ENCODE measurements at places on chromosomes 11 and 22.

DNA sequence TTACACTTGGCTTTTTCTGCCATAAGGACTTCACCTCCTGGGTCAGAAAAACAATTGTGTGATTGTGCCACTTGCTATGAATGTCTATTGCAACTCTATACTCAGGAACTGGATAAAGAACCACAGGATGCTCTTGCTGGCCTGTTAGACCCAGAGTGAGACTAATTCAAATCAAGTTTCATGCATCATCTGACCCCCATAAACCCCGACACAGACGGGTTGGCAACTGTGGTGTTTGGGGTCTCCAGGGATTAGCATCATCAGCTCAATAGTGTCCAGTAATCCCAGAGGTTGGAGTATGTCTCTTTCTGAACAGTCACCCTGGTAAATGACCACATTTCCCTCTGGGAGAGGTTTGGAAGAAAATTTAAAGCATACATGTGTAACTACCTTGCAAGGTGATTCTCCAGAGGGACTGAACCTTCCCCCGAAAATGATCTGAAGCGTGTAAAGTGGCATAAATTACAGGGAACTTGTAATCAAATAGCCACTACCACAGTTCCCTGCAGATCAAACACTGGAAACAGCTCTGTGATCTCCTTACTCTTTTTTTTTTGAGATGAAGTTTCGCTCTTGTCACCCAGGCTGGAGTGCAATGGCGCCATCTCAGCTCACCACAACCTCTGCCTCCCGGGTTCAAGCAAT, 1097.6 kb downstream of the TBC1D22A start:
- DNase-seq = no peak

DNA sequence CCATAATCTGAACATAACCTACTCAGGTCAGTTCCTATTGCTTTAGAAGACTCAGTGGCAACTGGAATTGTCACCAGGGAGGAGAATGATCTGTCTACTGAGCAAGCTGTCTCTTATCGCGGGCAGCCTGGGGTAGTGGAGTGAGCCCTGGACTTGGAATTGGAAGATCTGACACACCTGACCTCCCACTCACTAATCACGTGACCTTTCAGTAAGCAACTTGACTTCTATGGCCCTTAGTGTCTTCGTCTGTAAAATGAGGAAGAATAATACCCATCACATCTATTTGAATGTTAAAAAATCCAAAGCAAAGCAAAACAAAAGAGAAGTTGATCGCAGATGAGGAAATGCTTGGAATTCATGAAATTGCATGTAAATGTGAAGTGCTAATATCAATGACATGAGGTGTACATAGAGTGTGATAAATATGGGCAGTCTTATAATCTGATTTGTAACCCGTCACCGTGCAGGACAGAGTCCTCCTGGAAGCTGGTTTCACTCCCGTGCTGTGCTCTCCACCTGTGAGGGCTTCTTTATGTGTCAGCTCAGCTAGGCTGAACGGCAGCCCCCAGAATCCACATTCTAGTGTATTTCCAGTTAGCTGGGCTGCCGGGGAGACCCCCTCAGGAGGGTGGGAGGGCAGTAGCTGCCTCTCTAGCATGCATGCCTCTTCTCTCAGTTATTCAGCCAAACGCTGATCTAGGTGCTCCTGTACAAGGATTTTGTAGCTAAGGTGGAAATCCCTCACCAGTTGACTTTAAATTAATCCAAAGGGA, 482.9 kb downstream of the OPCML start:
- DNase-seq = no peak

GRCh38 chr11:7584910-7585309, 71.1 kb downstream of the PPFIBP2 start:
- DNase-seq = no peak

- peak; percentile 96 for DNase-seq
Observed at GRCh38 chr22:31345331-31346254, 553 bp downstream of the PATZ1 start.

- no peak for DNase-seq
Observed at GRCh38 chr22:39423976-39424375, 24.4 kb downstream of the TAB1 start.

DNA sequence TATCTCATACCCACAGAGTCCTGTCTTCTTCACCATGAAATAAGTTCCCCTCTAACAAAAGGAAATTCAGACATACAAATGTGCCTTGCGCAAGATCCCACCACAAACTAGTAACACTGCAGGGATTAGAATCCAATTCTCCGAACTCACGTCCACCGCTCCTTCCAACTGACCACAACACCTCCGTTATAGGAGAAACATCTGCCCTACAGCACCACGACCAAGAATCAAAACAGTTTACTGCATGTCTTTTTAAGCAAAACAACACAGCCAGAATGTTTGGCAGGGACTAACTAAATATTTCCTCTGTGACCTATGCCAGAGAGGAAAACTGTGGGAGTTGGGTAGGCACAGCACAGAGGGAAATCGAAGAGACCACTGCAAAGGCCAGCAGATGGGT, 72.7 kb upstream of the AKIP1 start:
- no peak for DNase-seq

GRCh38 chr11:104858882-104859775, 39.1 kb downstream of the CASP12 start:
- no peak for DNase-seq

GRCh38 chr22:44256556-44257485, 55.9 kb downstream of the SHISAL1 start:
- peak; percentile 27 for DNase-seq

DNA sequence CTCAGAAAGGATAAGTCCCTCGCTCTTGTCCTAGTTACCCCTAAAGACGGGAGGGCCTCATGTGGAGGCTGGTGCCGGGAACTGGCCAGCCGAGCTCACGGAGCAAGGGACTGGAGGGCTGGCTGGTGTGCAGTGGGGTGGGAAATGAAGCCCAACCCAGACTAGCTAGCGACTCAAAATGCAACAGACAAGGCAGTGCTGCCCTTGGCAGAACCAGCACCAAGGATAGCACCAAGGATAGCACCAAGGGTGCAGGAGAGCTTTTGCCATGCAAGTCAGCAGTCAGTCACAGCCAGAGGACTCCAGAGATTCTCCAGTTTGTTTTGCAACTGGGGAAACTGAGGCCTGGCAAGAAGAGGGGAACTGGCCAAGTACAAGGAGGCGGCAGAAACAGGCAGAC, 6.5 kb upstream of the BATF2 start:
- no peak for DNase-seq

- peak; percentile 90 for DNase-seq
Observed at GRCh38 chr11:65491614-65492386, 7.0 kb upstream of the MALAT1 start.
